Thymus (tissue), 14 donors: ENCODE measurements at places on chromosomes 2 and 18.
A peak's percentile ranks its signal among the peaks of the same experiment; 100 is the strongest.

DNA sequence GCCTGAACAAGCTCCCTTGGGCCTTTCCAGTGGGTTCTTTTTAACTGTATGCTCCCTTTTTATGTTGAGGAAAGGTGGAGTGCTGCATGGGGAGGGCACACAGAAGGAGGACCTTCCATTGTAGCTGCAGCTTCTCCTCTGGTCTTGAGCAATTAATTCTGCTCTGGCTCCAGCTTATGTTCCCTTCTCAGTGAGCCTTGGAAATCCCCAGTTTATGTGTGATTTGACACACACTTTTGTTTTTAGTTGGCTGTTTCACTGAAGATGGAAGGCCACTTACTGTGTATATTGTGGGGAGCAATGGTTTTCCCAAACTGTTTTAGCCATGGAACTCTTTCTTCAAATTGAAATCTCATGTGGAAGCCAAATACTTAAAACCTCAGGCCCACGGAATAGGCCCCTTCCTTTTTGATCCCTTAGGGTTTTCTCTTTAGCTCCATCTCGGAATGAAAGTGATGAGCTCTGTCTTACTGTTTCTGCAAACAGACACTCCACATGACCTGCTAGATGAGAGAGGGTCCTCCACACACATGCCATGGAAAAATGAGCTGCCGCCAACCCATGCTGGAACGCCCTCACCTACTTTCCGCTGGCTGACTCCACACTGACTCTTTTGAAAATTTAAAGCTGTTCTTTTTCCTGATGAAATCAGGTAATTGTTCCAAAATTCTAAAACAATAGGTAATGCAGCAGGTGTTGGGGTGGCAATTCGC, 280.9 kb upstream of the SIX2 start:
- no peak for DNase-seq

- no peak for DNase-seq
Observed at GRCh38 chr2:147927053-147927588, 82.3 kb downstream of the ACVR2A start.

GRCh38 chr18:59065684-59066083, 74.0 kb upstream of the SEC11C start:
- no peak for DNase-seq

- no peak for DNase-seq
Observed at GRCh38 chr2:39874236-39874635, 95.2 kb upstream of the THUMPD2 start.

DNA sequence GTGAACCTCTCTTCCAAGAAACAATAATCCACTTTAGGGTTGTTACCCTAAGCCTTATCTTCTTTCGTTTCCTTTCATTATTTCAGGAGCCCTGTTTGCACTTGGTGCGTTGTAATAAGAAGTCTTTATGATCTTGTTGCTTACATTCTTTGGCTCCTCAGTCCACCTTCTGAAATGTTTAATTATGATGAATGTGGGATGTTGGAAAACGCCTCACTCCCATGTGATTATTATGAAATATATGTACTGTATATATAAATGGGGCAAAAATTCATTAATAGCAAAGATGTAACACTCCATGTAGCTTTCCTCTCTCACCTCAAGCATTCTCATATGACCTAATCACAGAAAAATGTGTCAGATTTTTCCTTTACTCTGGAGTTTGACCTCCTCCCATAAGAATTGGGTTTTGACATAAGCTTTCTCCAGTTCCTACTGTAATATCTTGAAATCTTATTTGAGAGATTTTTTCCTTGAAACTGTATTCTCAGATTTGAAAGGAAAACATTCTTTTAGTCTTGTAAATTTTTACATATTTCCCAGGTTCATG, 397.2 kb upstream of the FANCL start:
- DNase-seq: no peak

- DNase-seq: no peak
Observed at GRCh38 chr2:173942861-173943523, 22.2 kb downstream of the SP3 start.

- no peak for DNase-seq
Observed at GRCh38 chr2:49042488-49042887, 111.8 kb downstream of the FSHR start.

DNA sequence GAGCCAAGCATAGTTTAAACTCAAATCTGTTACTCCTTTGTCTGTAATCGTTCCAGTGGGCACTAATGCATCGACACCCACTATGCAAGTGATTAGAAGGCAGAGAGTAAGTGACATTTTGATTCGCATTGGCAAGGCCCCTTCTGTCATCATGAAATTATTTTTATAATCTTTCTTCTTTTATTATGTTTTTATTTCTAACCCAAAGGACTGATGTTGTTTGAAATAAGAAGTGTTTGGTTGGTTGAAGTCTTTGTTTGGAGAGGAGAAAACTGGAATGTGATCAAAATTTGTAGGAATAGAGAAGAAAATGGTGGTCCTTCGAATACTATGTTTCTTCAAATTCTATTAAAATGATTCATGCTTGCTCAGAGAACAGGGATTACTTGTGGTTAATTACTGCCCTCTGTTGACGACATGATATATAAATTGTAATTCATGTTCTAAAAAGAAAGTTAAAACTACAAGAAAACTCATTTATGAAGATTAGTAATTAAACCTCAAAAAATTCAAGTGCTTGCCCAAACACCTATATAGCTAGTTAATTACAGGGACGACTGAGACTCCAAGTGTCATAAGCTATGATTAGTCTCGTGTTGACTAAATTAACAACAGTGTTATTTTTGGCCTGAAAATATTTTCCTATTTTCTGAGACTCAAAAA, 26.4 kb upstream of the TFPI start:
- no peak for DNase-seq

- DNase-seq: no peak
Observed at GRCh38 chr18:68275616-68276015, 439.3 kb downstream of the TMX3 start.

- DNase-seq: no peak
Observed at GRCh38 chr2:127104881-127105655, 1.9 kb downstream of the BIN1 start.

GRCh38 chr2:226445216-226445861, 354.3 kb downstream of the IRS1 start:
- DNase-seq: no peak

DNA sequence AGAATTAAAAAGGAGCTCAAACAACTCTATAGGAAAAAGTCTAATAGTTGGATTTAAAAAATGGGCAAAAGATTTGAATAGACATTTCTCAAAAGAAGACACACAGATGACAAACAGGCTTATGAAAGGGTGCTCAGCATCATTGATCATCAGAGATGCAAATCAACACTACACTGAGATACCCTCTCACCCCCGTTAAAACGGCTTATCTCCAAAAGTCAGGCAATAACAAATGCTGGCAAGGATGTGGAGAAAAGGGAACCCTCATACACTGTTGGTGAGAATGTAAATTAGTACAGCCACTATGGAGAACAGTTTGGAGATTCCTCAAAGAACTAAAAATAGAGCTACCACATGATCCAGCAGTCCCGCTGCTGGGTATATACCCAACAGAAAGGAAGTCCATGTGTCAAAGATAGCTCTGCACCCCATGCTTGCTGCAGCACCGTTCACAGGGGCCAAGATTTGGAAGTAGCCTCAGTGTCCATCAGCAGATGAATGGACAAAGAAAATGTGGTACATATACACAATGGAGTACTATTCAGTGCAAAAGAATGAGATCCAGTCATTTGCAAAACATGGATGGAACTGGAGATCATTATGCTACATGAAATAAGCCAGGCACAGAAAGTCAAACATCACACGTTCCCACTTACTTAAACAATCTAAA, 46.7 kb upstream of the B3GNT7 start:
- DNase-seq: no peak

- no peak for DNase-seq
Observed at GRCh38 chr2:144501118-144501517, 18.8 kb downstream of the ZEB2 start.

- DNase-seq: no peak
Observed at GRCh38 chr2:50672282-50672681, 359.6 kb downstream of the NRXN1 start.

- DNase-seq: no peak
Observed at GRCh38 chr2:30957591-30957990, 150.3 kb upstream of the CAPN13 start.

GRCh38 chr2:98556344-98557033, 51.8 kb downstream of the COA5 start:
- peak; percentile 65 for DNase-seq

- no peak for DNase-seq
Observed at GRCh38 chr2:30366199-30366691, 80.8 kb upstream of the LCLAT1 start.

GRCh38 chr2:233387667-233388528, 33.6 kb downstream of the DGKD start:
- no peak for DNase-seq

DNA sequence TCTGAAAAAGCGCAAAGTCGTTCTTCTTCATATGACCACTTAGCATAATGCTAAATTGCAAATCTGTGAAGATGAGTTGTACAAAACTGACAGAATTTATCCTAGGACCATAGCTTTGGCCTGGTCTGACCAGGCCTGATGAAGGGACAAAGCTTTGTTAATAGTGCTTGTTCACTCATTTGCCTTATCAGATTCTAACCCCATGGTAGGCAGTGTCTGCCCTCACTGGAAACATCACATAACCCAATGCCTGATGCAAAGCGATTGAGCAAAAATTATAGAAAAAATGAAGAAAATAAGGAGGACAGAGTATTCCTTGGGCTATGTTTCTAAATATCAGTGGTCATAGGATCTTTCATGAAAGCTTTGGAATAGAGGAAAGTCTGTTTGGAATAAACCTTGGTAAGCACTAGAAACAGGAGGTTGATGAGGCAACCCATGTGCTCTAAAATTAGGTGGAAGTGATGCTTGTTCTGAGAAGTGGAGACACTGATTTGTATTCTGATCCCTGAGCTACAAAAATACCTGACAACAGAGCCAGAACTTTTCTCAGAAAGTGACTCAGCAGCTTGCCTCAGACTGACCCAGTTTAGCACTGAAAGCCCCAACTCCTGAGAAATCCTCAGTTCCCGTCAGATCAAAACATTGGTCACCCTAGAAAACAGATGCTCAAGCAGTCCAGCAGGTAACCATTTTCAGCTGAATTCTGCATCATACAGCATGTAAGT, 131.4 kb upstream of the MAPRE2 start:
- no peak for DNase-seq

DNA sequence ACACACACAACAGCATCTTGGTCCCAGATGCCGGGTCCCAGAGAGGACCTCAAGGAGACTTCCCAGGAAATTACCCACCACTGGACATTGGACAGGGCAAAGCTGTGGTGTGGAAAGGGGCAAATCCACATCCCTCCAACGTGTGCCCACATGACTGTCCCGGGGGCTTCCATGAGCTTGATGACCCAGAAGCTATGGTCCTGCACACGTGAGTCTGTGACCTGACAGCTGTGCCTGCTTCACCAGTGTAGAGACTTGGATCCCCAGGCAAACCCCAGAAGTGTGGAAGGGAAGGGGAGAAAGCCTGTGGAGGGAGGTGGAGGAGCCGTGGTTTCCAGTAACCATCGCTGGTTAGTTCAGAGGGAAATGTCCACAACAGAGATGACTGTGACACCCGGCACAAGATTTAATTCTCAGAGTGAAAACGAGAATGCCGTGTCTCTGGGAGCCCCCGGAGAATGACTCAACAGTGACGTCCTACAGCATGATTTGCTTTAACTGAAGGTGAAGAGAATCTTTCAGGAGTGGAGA, 19.1 kb upstream of the GPR55 start:
- no peak for DNase-seq

DNA sequence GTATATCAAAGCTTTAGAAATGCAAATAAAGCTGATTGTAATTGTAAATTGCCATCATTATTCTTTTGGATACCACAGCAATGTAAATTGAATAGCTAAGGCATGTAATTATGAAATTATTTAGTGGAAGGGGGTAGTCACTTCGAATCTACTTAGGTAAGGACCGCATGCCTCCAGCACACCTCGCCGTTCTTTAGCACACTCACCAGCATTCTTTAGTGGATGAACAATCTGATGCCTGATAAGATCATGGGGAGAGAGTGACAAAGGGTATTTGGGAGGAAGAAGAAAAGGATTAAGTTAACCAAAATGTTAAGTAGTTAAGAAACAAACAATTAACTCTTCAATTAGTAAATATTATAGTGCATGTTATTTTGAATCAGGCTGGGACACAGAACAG, 46.4 kb upstream of the DSC1 start:
- DNase-seq: no peak

GRCh38 chr18:67916097-67916496, 399.6 kb upstream of the DSEL start:
- DNase-seq: no peak

GRCh38 chr18:62048279-62048678, 138.6 kb downstream of the PIGN start:
- no peak for DNase-seq

- no peak for DNase-seq
Observed at GRCh38 chr2:15645720-15646385, 54.2 kb downstream of the DDX1 start.

- no peak for DNase-seq
Observed at GRCh38 chr2:27958711-27959378, 68.3 kb downstream of the BABAM2 start.

- DNase-seq: no peak
Observed at GRCh38 chr2:114762376-114762775, 319.9 kb downstream of the DPP10 start.

DNA sequence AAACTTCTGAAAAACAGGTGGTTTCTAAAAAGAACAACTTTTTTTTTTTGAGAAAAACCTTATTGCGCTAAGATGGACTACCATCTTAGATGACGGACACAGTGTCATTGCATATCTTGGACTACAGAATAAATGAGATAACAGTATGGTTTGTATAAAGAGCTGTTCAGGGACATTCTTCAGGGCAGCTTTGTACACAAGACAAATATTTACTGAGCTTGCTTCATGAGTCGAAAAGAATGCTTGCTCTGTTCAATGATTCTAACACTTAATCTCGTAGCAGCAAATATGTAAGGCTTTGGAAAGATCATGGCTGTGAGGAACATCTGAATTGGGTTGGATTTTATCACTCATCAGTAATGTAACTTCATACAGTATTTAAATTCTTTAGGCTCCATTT, 282.5 kb upstream of the CWC22 start:
- DNase-seq: no peak

DNA sequence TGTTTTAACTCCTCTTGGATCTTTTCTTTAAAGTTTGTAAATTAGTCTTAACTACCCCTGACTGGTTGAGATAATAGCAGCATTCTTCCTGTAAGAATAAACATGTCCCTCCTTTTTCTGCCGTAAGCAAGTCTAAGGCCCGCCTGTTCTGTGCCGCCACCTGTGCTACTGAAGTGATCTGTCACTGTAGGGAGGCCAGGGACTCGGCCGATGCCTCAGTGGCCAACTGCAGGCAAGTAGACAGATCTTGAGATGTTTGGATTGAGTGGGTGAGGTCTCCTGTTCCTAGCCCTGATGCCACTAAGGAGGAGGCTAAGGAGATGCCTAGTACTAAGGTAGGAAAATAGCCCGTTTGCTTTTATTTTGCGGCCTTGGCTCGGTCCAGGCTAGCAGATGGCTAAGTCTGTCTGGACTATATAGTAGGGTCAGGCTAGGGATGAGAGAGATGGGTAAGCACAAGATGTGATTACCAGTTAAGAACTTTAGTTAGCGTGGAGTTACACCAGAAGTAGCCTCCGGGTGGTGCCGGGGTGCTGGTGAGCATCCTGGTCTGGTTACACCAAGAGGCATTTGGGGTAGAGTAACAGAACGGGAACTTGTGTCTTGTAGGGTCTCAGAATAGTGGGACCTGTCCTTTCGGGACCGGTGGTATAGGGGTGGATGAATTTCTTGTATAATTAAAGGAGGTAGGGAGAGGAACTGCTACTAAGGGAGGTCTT, 584.2 kb downstream of the SUCLG1 start:
- DNase-seq: no peak
